ENCODE measurements at places on chromosomes 11 and 22.
A peak's percentile ranks its signal among the peaks of the same experiment; 100 is the strongest.

DNA sequence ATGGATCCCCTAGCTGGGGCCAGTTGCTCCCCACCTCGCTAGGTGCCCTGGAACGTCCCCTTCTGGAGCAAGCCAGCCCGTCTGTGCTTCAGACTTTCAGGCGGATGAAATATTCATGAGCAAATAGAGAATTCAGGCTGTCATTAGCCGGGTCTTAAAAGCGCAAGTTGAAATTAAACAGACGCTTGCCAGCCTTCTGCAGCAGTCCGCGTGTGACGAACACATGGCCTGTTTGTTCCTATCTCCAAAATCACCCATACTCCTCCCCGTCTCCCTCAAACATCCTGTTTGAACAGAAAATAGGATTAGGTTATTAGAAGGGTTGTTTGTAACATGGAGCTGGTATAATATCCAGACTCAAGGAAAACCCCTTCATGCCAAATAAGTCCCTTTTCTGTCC lies 38.7 kb downstream of the MYO18B start:
- no peak for DNase-seq

- no peak for DNase-seq
These were observed 4.6 kb downstream of the NARS2 start for GRCh38 chr11:78570031-78570430.

GRCh38 chr11:71418643-71419042 lies 29.6 kb downstream of the DHCR7 start:
- DNase-seq, result no peak

DNA sequence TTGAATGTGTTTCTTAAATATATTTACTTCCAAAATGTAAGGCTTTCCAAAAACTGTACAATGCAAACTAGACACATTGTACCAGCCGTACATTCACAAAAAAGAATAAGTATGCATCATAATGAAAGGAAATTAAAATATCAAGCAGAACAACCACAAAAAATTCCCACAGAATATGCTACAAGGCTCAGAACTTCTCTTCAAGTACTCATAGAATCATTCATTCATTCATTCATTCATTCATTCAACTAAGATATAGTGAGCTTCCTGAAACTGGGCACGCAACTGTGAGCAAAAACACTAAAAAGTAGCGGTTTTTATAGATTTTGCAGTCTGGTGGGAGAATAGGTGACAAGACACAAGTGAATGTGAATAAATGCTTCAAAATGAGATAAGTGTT lies 690.1 kb downstream of the KCNA4 start:
- DNase-seq, result no peak

- no peak for DNase-seq
These were observed 12.3 kb upstream of the CACNA1I start for GRCh38 chr22:39558254-39558727.

DNA sequence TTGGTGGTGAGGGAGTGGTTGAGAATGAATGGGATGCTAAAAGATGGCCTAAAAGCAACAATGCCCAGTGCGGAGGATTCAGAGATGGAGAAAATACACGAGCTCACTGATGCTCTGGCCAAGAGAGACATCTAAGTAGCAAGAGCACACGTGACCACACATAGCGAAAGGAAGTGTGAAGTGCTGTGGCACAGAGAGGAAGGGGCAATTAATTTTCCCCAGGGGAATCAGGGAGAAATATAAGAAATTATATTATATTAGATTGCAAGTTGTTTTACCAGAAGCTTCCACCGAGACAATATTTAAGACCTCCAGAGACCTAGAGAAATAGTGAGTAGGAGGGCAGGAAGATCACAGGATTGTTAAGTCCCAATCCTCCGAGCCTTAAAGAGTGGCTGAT lies 80.6 kb downstream of the RCN1 start:
- DNase-seq, result no peak

DNA sequence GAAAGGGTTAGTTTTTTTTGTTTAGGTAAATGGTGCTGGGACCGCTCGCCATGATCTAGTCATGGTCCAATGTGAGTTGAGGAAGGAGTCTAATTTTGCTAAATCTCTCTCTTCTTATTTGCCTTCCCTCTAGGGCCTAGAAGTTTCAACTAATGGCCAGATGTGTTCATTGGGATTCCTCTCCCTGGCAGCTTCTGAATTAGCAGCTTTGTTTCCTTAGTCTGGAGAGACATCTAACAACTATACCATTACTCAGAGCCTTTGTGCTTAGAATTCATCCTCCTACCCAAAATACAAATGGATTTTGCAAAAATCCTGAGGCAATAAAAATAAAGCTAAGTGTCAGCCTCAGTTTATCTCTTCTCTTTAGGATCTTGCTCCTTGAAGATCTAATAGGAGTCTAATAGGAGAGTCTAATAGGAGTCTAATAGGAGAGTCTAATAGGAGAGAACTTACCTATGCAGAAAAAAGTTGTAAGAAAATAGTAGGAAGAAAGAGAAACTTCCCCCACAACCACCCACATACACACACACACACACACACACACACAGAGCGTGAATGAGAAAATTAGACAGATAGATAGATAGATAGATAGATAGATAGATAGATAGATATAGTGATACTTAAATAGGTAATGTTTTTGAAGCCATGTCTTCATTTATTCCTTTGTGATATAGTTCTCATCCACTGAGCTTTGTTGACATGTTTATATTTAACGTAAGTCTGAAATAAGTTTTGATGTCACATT lies 980.5 kb upstream of the CNTN5 start:
- no peak for DNase-seq

DNA sequence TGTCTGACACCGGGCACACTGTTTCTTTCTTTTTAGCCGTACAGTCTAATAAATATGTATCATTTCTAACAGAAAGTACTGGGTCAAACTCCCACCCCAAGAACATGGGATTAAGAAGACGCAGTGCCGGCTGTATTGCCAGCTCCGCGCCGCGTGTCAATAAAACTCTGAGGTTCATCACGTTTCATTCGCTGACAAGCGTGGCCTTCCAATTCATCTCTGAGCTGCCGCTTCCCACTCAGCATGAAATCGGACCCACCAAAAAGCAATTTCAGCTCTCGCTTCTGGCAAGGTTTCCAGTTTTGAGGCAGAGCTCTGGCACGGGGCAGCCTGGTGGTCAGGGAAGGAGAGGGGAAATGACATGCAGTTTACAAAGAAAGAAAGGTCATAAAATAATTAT lies 819.8 kb downstream of the OPCML start:
- no peak for DNase-seq

DNA sequence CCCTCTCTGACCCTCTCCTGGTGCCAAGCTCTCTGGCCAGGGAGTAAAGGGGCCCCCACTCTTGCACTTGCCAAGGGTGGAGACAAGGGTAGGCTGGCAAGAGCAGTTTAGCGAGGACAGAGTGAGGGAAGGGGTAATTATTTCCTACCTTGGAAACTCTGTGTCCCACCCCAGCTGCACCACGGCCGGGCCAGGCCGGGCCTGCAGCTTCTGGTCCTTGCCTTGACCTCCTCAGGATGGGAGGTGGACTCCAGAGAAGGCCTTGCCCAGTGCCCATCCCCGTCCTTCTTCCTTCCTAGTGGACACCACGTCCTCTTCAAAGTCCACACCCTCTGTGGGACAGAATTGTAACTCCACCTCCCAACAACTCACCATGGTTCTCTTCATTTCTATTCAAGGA lies 18.4 kb upstream of the OSBPL5 start:
- DNase-seq, result no peak

GRCh38 chr11:128040603-128041002 lies 546.8 kb downstream of the ETS1 start:
- no peak for DNase-seq

- DNase-seq, result no peak
These were observed at the start of gene SPDYC for GRCh38 chr11:65170058-65170534. TSS of gene SPDYC (plus strand) at chr11:65170233. CDS start at chr11:65171358, 1,125 bp downstream.

GRCh38 chr11:6673523-6674218 lies 9.5 kb downstream of the MRPL17 start:
- no peak for DNase-seq

- DNase-seq, result no peak
These were observed 90.9 kb downstream of the MICAL2 start for GRCh38 chr11:12200991-12201985.

- no peak for DNase-seq
These were observed 79.0 kb upstream of the SHISAL1 start for GRCh38 chr22:44391481-44392445.

DNA sequence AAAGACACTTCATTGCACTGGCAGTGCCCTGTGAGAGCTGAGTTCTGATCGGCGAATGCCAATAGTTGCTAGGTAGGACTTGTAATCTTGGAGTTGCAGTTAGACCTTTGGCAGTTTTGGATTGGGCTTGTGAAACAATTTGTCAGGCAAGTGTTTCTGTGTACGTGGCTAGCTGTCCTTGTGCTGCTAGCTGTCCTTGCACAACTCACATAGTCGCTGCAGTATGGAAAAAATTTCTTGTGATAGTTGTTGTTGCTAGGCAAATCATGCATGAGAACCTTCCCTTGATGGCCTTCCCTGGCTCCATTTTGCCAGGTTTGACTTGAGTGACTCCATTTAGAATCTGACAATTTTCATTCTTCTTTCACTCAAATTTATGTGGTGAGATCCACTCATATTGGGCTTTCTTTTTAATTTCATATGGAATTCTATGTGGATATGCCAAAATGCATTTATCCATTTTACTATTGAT lies 140.7 kb downstream of the APIP start:
- no peak for DNase-seq

DNA sequence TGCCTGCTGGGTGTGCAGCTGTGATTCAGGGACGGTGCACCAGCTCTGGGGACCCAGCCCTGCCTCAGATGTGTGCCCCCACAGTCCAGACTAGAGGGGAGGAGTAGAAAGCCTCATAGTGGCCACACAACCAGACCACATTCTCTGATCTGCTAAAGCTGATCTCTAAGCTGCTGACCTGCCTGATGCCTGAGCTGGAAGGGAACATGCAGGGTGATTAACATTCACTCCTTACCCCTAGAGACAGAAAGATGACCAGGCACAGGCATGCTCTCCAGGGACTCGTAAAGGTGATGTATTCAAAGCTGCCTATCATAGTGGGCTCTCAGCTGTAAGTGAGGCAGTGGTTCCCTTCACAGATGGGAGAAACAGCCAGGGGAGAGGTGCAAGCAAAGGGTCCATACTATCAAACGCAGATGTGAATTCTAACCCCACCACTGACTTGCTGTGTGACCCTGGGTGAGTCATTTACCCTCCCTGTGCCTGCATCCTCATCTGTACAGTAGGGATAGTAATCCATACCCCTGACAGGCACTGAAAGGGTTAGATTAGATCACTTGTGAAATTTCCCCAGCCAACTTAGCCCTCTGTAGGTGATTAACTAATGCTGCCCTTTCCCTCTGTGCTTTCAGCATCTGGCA lies 29.0 kb upstream of the LRRC32 start:
- DNase-seq, result no peak

GRCh38 chr11:78784321-78785061 lies 209.8 kb upstream of the NARS2 start:
- no peak for DNase-seq

DNA sequence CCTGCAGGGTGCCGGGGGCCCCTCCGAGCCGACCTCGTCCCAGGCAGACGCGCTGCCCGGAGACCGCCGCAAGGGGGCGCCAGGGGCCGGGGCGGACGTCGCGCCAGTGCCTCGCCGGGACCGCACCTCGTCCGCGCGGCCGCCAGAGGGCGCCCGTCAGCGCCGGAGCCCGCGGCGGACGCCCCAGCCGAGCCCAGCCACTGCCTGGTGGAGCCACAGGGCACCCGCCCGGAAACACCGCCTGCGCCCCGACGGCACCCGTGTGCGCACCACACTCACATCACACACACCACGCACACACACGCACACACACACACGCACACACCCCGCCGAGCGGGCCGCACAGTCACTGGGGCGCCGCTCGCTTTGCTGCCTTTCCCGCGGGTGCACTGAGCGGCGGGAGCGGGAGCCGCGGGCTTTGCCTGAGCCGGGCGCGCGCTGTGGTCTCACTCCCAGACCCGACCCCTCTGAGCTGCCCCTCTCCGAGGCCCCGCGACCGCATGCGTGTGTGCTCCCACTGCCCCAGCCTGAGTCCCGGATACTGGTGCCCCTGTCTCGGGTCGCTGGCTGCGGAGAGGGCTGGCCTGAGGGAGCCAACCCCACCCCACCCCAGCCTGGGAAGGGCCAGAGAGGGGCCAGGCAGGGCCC lies 449.3 kb downstream of the OPCML start:
- peak; percentile 2 for DNase-seq

- no peak for DNase-seq
These were observed 5.2 kb downstream of the LGR4 start for GRCh38 chr11:27467181-27467913.

- DNase-seq, result peak; percentile 56
These were observed 942 bp upstream of the RPS6KA4 start for GRCh38 chr11:64357904-64358535.

- no peak for DNase-seq
These were observed 25.2 kb upstream of the FGF3 start for GRCh38 chr11:69844396-69844795.

GRCh38 chr11:2934611-2935239 lies 5.5 kb upstream of the PHLDA2 start:
- DNase-seq, result no peak

DNA sequence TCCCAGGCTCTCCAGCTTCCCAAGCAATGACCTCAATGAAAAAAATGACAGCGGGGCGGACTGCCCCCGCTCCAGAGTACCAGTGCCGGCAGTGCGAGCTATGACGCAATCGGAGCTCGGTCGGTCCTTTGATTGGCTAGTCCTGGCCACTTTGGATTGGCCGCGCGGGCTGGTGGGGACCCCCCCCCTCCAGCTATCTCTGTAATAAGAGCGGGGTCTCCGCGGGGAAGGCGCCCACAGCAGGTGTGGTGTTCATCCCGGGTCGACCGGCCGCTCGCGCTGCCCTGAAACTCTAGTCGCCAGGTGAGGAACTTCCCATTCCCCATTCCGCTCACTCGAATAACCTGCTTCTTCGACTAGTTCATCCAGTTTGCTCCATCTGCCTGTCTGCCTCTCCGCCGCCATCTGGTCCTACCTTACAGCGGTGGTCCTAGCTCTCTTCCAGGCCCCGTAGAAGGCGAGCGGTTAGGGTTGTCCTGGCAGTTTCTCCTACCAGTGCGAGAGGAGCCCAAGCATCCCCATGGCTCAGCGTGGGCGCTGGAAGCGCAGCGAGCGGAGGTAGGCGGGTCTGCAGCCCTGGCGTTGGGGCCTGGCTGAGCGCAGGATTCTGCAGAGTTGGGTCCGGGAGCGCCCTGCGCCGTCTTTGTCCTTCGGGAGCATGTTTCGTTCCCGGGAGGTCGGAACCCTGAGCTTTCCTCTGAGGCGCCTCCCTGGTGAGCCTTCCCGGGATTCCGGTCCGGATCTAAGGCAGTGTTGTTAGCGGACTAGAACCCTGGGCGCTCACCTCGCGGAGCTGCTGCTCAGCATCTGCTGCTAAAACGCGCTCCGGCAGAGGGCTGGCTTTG lies at the start of gene CALCB:
Gene CALCB, plus strand, starts transcription at position 233 of the 845 bp plus-strand sequence. CDS start 1,126 bp downstream, outside the sequence.
- DNase-seq, result no peak

DNA sequence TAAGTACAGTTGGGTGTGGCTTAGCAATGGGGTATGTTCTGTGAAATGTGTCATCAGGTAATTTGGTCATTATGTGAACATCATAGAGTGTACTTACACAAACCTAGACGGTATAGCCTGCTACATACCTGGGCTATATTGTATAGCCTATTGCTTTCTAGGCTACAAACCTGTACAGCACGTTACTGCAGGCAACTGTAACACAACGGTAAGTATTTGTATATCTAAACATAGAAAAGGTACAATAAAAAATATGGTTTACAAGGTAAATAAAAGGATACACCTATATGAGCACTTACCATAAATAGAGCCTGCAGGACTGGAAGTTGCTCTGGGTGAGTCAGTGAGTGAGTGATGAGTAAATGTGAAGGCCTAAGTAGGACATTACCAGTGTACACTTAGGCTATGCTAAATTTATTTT lies 73.1 kb upstream of the GDPD4 start:
- DNase-seq, result no peak
